ENCODE measurements at places on chromosomes 12 and 14.

- DNase-seq = no peak
Observed at GRCh38 chr12:114767906-114768722, 84.1 kb upstream of the TBX3 start.

- DNase-seq = no peak
Observed at GRCh38 chr12:89874146-89874545, 165.5 kb upstream of the ATP2B1 start.

DNA sequence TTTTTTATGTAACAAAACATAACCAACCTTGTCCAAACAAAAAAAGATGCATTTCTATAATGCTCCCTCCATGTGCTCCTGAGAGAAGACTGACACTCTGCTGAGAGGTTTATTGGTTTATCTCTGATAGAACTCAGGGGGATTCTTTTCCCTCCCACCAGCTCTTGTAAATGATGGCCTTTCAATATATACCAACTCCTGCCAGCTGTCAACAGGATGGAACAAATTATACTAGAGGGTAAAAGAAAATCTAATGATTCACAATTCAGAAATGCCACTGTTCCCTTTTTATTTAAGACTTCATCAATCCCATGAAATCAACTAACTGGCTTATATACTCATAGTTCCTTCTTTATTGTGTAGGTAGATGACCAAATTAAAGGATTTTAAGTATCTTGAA, 25.4 kb downstream of the PSMC1 start:
- no peak for DNase-seq

DNA sequence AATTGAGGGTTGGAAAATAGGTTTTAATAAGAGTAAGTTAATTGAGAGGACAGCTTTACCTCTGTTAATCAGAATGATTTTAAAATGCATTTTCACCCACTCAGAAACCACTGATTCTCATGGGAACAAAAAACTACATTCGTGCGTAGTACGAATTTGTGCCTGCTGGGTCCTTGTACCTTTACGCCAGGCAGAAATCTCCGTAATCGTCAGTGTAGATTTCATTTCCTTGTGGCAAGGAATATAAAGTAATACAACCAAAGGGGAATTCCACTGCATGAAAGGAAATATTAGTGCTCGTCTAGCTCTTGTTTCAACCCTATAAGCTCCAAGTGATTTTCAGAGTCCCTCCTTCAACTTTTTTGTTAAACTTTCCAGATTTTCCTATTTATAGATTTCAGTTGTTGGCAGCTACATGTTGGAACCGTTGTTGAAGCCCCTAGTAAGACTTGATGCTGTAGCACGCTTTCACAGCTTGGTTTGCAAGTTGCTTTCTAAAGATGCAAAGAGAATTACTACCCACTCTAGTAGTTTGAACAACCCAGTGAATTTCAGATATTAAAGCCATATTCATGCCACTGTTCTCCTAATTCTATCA, 90.6 kb downstream of the ETV6 start:
- no peak for DNase-seq

DNA sequence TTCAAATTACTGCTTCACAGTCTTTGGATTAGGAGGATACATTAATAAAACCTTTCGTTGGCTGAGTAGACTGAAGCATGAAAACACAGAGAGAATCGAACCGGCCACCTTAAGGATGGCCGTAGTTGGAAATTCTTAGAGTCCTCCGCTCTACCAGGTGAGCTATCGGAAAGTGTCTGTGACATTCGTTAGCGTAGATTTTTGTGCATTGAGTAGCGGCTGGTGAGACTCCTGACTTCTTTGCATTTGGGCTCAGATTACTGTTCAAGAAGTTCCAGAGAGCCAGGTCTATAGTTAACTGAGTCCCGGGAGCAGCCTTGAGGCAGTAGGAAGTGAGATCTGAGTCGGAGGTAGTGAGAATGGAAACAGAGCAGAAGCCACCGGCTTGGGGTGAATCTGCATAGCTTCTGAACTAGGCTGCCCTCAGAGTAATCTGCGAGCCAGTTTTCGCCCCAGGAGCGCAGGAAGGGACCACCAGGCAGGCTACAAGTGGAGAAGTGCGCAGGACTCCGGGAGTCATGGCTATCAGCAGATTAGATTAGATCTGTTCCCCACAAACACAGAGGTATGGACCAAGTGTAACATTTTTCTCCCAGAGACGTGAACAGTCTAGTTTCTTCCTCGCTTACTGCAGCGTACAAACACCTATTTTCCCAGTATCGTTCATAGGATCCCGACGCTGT, 11.0 kb downstream of the OR6S1 start:
- no peak for DNase-seq
